Retina (tissue), 1 donor: ENCODE measurements at places on chromosomes 16 and 17.

- no peak for DNase-seq
Measured at GRCh38 chr17:3630781-3631180, 5.3 kb downstream of the SHPK start.

DNA sequence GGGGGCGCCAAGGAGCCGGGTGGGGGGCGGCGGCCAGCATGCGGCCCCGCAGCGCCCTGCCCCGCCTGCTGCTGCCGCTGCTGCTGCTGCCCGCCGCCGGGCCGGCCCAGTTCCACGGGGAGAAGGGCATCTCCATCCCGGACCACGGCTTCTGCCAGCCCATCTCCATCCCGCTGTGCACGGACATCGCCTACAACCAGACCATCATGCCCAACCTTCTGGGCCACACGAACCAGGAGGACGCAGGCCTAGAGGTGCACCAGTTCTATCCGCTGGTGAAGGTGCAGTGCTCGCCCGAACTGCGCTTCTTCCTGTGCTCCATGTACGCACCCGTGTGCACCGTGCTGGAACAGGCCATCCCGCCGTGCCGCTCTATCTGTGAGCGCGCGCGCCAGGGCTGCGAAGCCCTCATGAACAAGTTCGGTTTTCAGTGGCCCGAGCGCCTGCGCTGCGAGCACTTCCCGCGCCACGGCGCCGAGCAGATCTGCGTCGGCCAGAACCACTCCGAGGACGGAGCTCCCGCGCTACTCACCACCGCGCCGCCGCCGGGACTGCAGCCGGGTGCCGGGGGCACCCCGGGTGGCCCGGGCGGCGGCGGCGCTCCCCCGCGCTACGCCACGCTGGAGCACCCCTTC is 484 bp downstream of the FZD2 start:
- DNase-seq, result peak; percentile 79

- no peak for DNase-seq
Measured at GRCh38 chr16:26177438-26177837, 485.7 kb downstream of the HS3ST4 start.

DNA sequence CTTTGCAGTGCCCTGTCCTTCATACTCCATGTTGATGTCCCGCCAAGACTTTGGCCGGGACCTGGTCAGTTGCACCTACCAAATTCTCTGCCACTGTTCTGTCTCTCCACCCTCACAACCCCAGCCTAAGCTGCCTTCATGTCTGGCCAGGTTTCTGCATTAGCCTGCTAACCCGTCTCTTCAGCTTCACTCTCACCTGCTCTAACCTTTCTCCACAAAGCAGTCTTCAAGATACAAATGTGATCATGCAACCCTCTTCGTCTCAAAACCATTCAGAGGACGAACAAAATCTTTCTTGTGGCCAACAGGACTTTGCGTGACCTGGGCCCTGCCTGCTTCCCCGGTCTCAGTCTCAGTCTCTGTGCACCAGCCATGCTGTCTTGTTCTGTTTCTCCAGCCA is 148.2 kb downstream of the WSCD1 start:
- no peak for DNase-seq

GRCh38 chr16:58128181-58128631 is 975 bp downstream of the CFAP20 start:
- DNase-seq, result peak; percentile 30

DNA sequence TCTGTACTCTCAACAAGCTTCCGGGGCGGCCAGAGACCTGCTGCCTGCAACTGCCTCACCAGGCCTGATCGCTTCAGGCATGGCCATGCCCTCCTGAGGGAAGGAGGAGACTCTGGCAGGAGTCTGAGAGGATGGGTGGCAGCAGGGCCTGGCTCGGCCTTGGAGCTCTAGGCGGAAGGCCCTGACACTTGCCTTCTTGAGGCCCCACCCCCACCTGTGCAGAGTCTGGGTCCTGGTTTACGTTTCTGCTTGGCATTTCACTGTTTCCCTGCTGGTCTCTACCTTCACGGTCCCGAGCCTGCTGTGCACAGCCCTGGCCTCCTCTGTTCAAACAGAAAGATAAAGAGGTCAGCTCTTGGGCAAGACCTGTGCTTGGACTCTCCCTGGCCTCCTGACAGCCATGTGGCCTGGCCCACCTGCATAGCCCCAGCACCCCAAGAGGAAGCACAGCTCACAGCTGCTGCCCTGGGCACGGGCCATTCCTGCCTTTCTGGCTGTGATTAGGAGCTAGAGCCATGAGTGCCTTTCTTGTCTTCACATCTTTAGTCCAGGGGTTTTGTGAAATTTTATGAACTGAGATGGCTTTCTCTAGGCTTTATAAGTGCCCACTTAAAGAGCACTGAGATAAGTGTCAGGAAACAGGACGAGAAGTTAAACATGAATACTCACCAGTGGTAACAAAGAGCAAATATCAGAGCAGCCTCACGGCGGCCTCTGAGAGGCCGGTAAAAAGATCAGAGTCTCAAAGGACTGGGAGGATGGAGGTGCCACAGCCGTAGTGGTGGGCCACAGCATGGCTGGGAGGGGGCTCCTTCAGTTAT is 25.6 kb upstream of the MTSS2 start:
- no peak for DNase-seq

DNA sequence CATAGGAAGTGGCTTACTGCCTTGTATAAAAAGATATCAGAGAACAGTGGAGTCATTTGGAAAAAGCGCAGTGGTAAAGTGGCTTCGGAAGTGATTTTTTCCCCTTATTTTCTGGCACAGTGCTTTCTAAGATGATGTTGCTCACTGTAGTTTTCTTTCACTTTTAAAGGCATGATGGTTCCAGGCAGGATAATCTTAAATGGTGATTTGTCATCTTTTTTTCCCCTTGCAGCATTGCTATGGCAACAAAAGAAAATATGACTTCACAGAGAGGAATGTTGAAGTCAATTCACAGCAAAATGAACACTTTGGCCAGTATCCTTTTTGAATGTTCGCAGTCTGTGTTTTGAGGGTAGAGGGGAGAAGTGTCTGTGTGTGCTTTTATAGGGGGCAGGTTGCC is 42.5 kb downstream of the GOSR1 start:
- no peak for DNase-seq

DNA sequence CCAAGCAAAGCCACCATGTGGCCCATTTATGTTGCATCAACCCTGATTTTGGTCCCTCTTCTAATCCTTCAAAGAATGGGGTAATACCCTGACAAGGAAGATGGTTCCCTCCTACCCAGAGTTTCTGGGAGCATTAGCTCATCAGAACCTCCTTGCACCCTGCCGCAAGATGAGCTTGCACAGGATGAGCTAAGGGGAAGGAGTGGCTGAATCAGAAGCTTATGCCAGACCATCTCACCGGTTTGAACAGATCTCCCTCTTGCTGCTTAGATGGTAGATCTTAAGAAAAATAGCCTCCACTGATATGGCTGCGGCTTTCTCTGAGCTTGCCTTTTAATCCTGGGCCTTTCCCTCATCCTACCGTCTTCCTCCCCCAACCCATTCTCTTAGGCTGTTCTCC is 175.1 kb downstream of the SOX9 start:
- DNase-seq, result no peak

GRCh38 chr16:84583995-84584394 is 33.9 kb downstream of the COTL1 start:
- DNase-seq, result no peak

- no peak for DNase-seq
Measured at GRCh38 chr17:59368218-59368857, 36.9 kb downstream of the YPEL2 start.

DNA sequence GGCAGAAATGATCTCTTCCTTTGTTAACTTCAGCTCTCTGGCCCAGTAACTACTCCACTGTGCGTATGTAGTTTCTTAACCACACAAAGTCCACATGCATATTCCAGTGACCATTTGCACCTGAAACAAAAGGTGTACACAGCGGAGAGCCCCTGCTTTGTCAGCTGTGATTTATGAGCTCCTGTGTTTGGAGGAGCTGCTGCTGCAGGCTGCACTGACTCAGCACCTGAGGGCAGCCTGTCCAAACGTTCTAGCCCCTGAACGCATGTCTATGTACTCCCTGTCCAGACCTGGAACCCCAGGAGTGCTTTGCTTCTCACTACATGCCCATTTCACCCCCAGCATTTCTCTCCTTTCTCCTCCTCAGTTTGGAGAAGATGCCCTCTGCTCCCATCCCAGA is 216.1 kb downstream of the ABCC12 start:
- DNase-seq, result no peak

- peak; percentile 79 for DNase-seq
Measured at GRCh38 chr16:28292731-28293600, 641 bp downstream of the SBK1 start.

DNA sequence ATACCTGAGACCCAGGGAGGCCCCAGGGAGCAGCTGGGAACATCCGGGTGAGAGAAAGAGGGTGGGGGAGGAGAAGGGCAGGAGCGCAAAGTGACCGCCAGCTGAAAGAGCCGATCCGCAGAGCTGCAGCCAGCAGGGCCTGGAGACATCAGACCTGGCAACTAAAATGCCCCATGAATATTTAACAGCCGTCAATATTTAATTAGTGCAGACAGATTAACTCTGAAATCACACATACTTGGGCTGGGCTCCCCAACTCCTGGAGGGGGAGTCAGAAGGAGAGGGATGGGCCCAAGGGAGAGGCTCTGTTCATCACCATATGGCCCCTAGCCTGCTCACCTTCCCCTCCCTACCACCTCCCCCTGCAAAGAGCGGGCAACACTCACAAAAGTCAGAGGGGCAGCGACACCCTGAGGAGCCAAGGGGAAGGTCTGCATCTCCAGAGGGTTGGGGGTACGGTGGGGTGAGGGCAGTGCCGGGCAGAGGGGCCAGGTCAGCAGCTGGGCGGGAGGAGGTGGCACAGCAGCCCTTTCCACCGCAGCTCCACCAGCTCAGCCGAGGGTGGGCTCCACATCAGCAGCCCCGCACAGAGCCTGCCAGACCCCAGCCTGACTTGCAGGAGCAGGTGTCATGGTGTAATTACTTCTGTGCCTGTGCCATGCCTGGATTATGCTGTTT is 61.9 kb upstream of the CCL1 start:
- peak; percentile 35 for DNase-seq

GRCh38 chr17:61689610-61690180 is 98.7 kb upstream of the NACA2 start:
- DNase-seq, result no peak

DNA sequence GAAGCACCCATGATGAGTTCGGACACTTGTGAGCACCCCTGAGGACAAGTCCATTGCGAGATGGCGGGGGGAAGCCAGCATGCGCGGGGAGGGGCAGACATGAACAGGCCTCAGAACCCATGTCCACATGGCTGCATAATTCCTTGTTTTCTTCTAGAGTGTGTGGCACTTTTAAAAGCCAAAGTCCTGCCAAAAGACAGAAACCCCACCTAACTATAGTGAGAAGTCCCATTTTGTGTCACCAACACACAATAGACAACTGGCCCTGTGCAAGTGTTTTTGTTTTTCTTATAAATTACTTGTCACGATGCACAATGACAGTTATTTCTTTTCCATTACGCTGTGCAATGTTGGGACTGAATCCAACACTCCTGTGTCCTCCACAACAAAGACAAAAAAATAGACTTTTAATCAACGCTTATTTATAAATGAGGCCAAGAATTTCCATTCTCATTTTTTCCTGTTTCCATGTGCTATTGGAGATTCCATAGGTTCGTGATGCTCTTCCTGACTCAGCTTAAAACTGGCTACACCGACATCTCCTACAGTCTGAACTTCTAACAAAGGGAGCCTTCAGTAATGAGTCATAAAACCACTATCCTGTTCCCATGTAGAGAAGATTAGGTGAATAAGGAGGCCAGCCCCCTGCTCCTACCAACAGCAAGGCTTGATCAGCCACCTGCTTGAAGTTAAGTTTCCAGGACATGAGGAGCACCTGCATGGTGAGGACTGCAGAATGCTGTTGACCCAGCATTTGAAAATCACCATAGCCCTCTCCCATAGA is 98.9 kb downstream of the ZNF423 start:
- DNase-seq, result no peak

DNA sequence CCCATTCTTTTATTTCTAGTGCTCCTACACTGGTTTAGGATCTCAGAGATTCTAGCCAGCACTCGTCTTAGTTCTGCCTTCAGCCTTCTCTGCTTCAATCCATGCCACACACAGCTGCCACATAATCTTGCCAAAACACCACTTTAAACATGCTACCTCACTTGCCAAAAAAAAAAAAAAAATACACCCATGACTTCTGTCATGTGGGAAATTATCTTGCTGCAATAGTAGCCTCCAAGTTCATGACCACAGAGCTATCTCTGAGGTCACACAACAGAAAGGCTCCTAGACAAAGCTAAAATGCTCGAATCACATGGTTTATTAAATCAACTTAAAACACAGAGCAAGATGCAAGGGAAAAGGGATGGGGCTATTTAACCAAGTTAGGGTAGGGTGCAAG is 18.1 kb downstream of the FZD2 start:
- DNase-seq, result no peak

GRCh38 chr17:2215616-2216364 is 87.8 kb downstream of the SMG6 start:
- peak; percentile 55 for DNase-seq

DNA sequence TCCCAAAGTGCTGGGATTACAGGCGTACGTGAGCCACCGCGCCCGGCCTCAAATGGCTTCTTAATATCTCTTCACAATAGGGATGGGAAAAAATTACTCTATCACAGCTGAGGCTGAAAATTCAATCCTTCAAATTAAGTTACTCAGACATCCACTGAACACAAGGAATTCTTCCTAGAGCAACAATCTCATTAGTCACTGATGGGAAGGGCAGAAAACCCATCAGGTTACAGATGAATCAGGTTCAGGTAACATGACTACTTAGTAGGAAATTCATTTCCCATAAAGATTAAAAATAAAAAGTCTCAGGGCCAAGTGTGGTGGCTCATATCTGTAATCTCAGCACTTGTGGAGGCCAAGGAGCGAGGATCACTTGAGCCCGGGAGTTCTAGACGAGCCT is 42.5 kb upstream of the ABR start:
- no peak for DNase-seq

GRCh38 chr16:67177743-67178699 is 5.7 kb downstream of the MATCAP1 start:
- DNase-seq, result peak; percentile 58

DNA sequence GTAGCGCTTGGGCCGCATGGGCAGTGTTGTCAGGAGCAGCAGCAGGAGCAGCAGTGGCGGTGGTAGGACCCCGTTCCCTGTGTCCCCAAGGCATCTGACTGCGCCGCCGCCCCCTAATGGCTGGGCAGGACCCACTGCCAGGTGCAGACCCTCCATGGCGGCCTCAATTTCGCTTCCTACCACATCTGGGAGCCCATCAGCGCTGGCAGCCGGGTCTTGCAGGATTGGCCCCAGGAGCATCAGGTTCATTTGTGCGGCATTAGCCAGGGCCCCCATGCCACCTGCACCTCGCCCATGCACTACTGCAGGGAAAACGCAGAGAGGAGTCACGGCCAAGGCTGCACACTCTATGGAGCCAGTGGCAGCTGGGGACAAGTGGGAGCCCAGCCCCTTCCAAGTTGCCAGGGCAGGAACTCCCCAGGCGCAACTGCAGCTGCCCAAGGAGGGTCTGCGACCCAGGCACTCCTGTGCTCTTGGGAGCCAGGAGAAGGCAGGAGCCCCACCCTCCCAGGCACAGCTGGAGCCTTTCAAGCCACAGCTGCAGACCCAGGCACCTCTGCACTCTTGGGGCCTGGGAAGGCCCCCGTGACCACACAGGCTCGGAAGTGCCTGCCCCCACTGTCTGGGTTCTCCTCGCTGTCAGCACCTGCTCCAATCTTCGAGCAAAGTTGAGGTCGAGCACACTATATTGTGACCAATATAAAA is 594.2 kb downstream of the KCNJ18 start:
- DNase-seq, result no peak

GRCh38 chr16:30758988-30759491 is 2.8 kb downstream of the CFAP119 start:
- DNase-seq, result no peak
